Dorsolateral prefrontal cortex (tissue), 122 donors: ENCODE measurements at places on chromosomes 4 and X.

- no peak for DNase-seq
Measured at GRCh38 chr4:101229116-101229515, 118.2 kb downstream of the PPP3CA start.

DNA sequence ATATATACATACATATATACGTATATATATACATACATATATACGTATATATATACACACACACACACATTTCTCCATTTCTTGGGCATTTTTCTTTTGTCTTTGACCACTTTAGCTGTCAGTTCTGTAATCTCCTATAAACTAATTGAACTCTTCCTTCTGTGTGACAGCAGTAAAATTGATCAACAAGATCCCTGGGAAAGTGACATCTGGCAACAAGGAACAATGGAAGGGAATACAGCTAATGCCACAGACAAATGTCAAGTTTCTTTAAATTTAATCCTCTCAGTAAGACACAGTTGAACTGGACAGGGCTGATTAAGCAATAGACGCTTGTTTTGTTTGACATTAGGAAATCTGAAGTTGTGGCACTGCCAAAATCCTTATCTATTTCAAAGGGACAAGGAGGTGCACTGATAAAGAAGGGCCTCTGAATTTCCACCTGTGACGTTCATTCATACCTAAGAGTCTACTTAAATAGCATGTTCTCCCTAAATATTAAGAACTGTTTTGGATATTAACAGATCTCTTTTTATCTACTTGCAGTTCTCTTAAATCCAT, 126.9 kb downstream of the RNF150 start:
- DNase-seq: no peak

GRCh38 chrX:14013054-14013453, 16.6 kb downstream of the GEMIN8 start:
- no peak for DNase-seq

DNA sequence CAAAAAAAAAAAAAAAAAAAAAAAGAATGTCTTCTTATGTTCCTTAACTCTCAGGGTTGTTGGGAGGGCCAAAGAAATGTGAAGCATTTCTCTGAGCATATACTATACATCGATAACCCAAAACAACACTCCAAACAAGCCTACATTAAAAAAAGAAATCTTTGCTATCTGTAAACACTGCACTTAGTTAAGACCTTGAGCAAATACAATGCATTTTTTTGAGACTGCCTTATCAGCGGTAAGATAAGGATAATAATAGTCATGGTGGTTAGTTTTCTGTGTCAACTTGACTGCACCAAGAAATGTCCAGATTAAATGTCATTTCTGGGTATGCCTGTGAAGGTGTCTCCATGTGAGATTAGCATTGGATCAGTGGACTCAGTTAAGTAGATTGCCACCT, 541.9 kb downstream of the PACRGL start:
- no peak for DNase-seq

GRCh38 chrX:81201671-81202455, at the start of the genes HMGN5 and SH3BGRL:
HMGN5 (minus strand) TSS chrX:81201913; CDS start chrX:81121549, 80,364 bp downstream.
SH3BGRL (plus strand) TSS chrX:81202102; CDS start chrX:81202201, 99 bp downstream.
- DNase-seq: peak; percentile 60

GRCh38 chr4:105469736-105470135, 4.1 kb downstream of the PPA2 start:
- no peak for DNase-seq

- no peak for DNase-seq
Measured at GRCh38 chrX:48934581-48935300, 15.9 kb upstream of the PIM2 start.

DNA sequence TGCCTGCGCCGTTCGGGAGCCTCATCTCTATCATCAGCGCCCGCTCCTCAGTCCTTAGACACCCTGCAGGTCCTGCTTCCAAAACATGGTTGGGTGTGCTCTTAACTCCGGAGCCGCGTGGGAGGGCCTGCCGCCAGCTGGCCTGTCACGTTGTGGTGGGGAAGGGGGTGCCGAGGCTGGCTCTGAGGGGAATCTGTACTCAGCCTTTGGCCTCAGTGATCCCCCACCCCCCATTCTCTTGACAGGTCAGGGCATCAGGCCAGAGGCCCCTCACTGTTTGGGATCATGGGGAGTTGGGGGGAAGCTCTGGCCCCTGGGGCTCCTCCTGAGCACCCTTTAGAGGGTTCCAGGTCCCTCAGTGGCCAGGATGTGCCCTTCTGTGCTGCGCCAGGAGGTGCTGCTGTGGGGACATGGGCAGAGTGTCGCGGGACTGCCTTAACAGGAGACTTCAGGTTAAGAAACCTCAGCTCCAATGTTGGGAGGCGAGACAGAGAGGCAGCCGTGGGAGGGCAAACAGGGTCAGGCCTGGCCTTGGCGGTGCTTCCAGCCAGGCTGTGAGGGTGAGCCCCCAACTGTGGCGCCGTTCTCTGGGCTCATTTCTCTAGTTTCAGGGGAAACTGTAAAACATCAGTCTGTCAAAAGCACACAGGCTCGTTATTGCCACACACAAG, 33.5 kb downstream of the TRMT44 start:
- DNase-seq: no peak

GRCh38 chr4:107006218-107006617, 29.9 kb downstream of the DKK2 start:
- no peak for DNase-seq

GRCh38 chrX:629230-630006, 1.2 kb upstream of the SHOX start:
- no peak for DNase-seq

- DNase-seq: no peak
Measured at GRCh38 chr4:102543030-102543928, 42.1 kb downstream of the NFKB1 start.

GRCh38 chr4:41505161-41505661, 32.7 kb upstream of the LIMCH1 start:
- peak; percentile 52 for DNase-seq
